ENCODE measurements at places on chromosomes 1 and 21.

DNA sequence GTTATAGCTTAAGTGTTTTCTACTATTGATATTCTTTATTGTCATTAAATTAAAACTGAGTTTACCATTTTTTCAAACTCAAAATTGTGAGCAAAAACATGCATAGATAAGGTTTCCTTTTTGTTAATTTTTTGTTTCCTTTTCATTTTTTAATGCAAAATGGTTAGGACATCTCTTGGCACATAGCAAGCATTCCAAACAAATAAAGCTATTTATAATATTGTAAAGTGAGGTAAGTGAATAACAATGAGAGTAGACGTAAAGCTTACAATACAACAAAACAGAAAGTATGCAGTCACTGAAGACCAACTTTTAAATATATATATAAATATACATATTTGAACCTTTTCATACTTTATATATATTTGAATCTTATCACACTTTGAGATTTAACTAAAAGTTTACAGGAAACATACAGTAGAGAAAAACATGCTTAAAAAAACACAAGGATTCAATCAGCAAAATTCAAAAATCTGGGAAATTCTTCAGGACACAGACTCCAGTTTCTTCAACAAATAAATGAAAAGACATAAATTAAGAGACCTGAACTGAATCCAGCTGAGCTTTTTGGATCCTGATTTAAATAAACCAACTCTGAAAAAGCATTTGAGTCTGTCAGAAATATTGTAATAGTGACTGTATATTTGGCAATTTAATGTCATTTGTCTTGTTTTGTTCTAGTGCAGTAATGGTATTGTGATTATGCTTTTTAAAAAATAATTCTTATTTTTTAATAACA, 67.5 kb upstream of the SAMSN1 start:
- no peak for ATAC-seq

DNA sequence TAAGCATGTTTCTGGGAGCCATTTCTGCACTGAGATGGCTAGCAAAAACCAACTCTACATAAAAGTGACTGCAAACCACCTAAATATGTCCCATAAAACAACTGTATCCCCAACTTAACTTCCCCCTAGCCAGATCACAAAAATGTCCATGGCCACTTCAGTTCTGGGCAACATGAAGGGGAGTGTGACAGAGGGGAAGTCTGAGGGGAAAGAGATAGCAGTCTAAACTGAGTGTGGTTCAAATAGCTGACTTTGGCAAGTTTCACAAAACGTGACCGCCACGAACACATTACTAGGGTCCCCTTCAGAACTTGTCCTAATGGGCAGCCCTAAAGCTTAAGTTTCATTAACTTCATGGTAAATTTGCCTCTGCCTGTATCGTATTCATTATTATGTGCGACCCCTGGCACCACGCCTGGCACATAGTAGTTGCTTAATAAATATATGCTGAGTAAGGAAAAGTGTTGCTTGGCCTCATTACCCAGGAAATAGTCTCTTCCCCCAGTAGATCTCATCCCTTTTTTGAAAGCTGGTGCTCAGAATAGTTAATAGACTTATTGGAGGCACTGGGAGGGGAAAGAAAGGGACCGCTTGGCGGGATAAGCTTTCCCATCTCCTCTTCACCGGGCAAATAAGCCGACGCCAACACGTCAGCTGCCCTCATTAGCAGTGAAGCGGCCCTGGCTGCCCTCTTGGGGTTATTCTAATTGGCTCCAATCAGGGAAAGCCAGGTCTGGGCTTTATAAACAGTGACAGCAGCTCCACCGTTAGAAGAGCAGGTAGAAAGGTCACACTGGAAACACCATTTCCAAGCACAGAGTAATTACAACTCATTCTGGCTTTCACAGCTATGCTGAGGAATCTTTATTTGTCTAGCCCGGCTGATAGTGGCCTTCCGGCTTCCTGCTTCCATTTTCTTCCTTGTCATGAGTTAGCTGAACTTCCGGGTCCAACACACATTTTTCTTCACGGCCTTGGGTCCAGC, 122.1 kb downstream of the LRIG2 start:
- no peak for ATAC-seq

- ATAC-seq, result no peak
These were observed 2.1 kb downstream of the GUK1 start for GRCh38 chr1:228142155-228142691.

- ATAC-seq, result no peak
These were observed 3.1 kb downstream of the GNG4 start for GRCh38 chr1:235646463-235646862.

DNA sequence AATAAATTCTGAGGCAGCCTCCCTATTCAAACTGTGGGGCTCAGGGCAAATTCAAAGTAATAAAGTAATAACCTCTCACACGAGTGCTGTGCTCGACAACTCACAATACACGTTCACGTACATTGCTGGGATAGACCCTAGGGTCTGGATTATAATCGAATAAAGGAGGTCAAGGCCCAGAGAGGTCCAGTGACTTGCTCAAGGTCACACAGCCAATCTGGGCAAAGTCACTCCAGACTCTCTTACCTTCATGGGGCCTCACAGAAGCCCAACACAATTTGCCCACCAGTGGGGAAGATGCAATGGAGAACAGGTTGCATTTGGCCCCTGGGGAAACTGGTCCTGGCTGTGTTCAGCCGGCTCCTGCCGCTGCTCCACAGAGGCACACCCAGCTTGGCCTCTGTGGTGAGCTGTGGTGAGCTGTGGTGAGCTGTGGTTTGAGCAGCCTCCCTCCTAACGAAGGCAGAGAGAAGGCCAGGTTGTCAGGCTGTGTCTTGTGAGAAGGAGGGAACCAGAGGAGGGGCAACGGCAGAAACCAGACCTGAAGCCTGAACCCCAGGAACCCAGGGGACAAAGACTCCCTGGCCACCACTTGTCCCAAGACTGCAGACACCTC, 35.1 kb downstream of the NUAK2 start:
- no peak for ATAC-seq

DNA sequence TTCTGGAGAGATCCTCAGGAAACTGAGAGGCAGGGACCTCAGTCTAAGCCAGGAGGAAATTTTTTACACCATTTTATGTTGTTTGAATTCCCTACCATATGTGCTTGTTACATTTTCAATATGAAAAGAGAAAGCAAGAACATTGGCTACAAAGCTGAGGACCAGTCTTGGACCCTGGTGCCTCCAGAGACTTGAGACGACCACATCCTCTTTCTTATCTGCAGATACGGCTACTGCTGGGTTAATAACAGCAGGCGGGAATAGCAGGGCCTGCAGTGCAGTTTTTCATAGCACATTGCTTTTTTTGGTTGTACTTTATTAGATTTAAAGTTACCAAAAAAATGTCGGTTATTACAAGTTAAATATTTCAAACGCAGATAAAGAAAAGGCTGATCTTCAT, 3.9 kb downstream of the KDM4A start:
- no peak for ATAC-seq

DNA sequence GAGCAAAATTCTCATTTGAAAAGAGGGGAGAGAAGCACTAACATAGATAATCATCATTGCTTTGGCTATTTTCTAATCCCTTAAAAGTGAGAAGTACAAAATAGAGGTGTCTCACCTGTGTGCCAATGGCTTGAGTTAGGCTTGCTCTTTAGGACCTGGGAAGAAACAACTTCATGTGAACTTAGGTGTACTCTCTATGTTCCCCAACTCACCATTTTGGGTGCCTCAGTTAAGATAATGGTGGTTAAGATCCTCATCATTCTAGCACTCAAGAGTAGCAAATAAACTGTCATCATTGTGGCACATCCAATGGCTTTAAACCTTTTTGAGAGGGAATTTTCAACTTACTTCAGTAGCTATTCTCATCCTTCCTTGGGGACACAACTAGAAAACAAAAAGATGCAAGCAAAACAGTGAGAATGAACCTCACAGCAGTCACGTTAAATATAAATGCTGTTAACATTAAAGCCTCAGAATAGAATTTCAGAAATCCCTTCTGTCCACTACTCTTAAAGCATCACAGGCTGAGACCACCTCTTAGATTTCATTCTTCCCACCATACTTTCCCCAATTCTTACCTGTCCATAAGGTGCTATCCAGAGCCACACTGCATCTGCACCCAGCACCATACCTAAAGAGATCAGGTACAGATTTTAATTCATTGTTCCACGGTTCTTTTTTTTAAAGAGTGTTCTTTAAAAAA, 1.2 kb downstream of the GAS5 start:
- no peak for ATAC-seq

DNA sequence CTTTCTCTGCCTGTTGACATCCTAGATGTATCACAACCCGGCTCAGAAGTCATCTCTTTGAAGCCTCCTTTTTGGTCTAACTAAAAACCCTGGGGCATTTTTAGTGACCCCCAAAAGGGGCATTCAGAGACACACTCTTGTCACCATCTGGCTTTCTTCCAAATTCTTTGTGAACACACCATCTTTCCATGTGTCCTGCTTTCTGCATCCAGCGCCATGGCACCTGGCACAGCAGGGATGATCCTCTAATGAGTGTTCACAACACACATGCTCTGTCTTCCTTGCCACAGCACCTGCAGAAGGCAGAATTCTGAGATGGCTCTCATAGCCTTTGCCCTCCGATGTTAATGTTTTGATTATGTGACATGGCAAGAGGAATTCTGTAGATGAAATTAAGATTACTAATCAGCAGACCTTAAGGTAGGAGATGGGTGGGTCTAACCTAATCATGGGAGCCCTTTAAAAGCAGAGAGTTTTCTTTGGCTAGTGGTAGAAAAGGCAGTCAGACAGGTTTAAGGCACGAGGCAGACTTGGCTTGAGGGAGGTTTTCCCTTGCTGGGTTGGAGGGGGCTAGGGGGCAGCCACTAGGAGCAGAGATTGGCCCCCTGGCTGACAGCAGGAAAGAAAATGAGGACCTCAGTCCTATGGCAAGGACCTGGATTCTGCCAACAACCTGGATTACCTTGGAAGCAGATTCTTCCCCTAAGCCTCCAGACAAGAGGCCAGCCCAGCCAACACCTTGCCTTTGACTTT, 4.9 kb upstream of the TMEM61 start:
- ATAC-seq, result no peak

DNA sequence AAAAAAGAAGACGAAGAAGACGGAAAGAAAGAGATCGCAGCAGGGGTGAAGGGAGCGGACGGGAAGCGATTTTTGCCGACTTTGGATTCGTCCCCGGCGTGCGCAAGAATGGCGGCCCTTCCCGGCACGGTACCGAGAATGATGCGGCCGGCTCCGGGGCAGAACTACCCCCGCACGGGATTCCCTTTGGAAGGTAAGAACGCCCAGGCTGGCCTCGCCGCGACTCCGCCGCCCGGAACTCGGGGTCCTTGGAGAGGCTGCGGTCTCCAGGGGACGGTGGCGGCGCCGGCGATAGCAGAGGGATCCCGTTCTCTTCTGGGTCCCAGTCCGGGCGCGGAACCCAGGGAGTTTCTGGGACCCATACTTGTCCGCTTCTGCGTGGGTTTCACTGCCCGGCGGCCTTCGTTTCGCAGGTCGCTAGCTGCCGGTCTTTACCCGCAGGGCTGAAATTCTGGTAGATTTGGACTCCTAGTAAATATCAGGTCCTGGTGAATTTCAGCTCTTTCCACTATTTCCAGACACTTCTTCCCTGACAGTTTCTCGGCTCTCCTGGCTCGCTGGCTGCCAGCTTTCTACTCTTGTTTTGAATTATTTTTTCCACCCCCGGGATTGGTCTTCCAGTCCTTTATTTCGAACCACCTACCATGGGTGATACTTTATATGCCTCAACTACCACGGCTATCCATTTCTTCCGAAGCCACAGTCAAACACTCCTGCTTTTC, 1.0 kb downstream of the PAX7 start:
- ATAC-seq, result no peak

GRCh38 chr1:195909061-195909460, 699.2 kb downstream of the KCNT2 start:
- no peak for ATAC-seq

- peak; percentile 94 for ATAC-seq
These were observed 1075.0 kb downstream of the TTLL7 start for GRCh38 chr1:82923931-82924330.

DNA sequence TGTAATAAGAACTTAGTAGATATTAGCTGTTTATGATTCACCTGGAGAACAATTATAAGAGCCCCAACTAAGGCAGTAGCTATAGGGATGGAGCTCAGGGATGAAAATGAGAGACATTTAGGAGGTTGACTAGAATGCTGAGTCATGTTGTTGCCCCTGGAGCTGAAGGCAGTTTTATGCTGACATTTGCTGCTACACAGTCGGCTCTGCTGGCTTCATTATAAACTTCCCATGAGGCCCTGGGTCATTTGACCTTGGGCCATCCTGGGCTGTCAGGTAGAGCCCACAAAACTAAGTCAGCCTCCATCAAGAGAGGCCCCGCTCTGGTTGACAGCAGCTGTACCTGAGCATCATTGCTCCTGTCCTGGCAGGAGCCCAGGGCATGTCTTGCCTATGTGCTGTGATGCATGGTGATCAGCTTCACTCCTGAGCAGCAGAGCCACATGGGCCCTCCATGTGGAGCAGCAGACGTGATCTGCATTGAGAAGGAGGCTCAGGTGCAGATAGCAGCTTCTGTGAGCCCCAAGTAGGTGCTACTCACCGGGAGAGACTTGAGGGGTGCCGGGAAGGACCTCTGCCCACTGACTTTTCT, 112.4 kb downstream of the TBX19 start:
- ATAC-seq, result no peak

GRCh38 chr1:245791410-245792312, 636.9 kb downstream of the KIF26B start:
- peak; percentile 42 for ATAC-seq

DNA sequence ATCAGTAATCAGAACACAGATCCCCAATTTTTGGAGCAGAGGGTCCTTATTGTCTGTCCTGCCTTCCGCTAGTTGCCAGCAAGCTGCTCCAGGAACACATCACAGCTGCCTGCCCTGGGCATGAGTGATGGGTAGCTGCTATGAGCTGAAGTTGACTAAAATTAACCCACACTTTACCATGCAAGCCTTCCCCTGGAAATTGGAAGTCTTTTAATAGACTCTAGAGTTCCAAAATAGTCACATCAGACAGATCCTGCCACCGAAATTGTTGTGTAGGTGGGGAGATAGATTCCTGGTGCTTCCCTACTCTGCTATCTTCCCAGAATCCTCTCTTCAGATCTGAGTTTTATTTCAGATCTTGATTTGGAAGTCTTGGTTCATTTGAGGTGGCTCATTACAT, 63.1 kb upstream of the GCLM start:
- no peak for ATAC-seq

GRCh38 chr1:174958396-174958795, 41.4 kb upstream of the CACYBP start:
- ATAC-seq, result no peak

DNA sequence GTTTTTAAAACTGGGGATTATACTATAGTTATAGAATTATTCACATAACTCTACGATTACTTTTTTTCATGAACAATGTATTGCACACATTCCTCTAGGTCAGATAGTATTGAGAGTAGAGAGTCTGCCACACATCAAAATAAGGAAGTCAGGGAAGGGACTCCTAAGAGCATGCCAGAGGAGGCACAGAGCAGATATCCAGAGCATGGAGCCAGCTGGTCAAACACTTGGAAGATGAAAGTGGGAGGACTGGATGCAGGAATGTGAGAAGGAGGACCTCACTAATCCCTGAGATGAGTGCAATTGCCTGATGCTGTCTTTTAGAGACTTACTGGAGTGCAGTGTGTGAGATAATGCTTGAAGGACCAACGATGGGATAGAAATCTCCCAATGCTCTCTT, 9.6 kb upstream of the RFX5 start:
- ATAC-seq, result no peak

GRCh38 chr1:24743404-24744211, 1.6 kb upstream of the CLIC4 start:
- peak; percentile 0 for ATAC-seq

- peak; percentile 98 for ATAC-seq
These were observed 292.7 kb downstream of the TPR start for GRCh38 chr1:186082235-186082937.
